H9 (cell line): ENCODE measurements at places on chromosomes 2 and 18.

DNA sequence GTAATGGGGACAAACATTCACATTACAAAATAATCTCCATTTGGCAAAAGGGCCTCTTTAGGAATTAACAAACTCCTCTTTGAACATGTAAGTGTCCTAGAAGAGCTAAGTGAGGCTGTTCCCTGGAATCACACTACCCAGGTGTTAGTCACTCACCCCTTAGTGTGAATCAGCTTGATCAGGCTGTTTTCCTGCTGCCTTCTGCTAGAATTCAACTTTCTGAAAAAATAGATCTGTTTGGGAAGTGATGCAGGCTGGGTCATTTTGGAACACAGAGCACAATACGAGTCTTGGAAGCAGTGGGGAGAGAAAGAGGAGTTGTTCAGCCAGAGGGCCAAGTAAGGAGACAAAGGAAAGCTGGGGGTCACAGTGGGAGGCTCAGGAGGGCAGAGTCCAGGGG lies 40.0 kb downstream of the TTC32 start:
- H3K27me3 ChIP-seq: no peaks in the 10 kb centered on the region; the same call in 1 of the 2 replicates
- no peak overlapping the region for H3K27ac ChIP-seq
- H3K36me3 ChIP-seq: no peaks in the 10 kb centered on the region; the same call in 2 of the 3 replicates

DNA sequence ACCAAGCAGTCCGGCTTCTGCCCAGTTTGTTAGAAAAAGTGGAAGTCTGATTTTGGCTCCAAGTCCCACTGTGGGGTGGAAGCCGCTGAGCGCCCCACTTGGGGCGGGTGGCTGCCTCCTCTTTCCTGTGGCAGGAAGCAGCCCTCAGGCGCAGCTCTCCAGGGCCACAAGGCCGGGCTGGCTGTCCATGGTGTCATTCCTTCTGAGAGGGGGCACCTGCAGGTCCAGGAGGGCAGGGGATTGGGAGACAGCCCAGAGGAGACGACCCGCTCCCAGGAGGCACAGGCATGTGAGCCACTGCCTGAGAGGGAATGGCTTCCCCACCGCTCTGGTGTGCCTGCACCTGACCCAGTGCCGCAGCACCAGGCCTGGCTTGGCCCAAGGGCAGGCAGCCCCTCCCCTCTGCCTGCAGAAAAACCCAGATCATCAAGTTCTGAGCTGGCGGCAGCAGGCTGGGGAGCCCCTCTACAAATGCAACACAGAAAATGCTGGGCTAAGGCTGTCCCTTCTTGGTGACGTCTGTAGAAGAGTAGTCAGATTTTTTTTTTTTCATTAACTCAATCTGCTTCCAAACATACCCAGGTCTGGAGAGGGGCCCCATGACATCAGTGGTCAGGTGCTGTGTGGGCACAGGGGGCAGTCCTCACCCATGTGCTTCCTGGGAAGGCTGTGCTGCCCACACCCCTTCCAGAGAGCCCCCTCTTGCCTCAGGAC lies 38.4 kb downstream of the HS6ST1 start:
- H3K36me3 ChIP-seq: peaks cover 24% of the 10 kb centered on the region
- no peak overlapping the region for H3K4me3 ChIP-seq
- no peak for DNase-seq
- no peaks in the 10 kb centered on the region for H3K4me1 ChIP-seq
- no peaks in the 10 kb centered on the region for H3K27me3 ChIP-seq
- no peak overlapping the region for H3K27ac ChIP-seq

GRCh38 chr2:40740419-40740818 lies 288.5 kb upstream of the SLC8A1 start:
- DNase-seq: no peak
- H3K27ac ChIP-seq: no peak overlapping the region
- H3K4me3 ChIP-seq: no peak overlapping the region
- no peaks in the 10 kb centered on the region for H3K4me1 ChIP-seq
- no peaks in the 10 kb centered on the region for H3K36me3 ChIP-seq

DNA sequence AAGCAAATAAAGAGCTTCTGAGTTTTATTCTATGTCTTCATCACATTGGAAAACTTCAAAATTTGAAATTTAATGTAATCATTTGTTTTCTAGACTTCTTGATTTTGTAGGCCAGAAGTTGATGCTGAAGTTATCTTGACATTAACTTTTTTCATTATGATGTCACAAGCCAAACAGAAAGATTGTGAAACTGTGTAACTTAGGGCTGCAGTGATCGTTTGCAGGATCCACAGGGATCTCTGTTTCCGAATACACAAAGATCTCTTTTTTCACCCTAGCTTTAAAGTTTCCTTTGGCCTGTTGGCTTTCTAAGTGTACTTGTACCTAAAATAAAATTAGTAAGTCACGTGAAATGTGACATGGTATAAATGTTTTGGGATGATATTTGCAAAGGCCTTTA lies 594.9 kb upstream of the CDH2 start:
- DNase-seq: no peak
- no peak overlapping the region for H3K27ac ChIP-seq
- no peaks in the 10 kb centered on the region for H3K27me3 ChIP-seq
- no peaks in the 10 kb centered on the region for H3K4me1 ChIP-seq
- H3K4me3 ChIP-seq: no peak overlapping the region

- H3K27ac ChIP-seq: no peak overlapping the region
- no peaks in the 10 kb centered on the region for H3K36me3 ChIP-seq
- no peak for DNase-seq
- H3K4me1 ChIP-seq: no peaks in the 10 kb centered on the region
- H3K27me3 ChIP-seq: no peaks in the 10 kb centered on the region
Measured at GRCh38 chr2:197293252-197294007, 17.1 kb downstream of the ANKRD44 start.

- H3K27me3 ChIP-seq: no peaks in the 10 kb centered on the region
- H3K36me3 ChIP-seq: no peaks in the 10 kb centered on the region
- H3K4me1 ChIP-seq: no peaks in the 10 kb centered on the region
- no peak overlapping the region for H3K27ac ChIP-seq
- H3K4me3 ChIP-seq: no peak overlapping the region
- DNase-seq: no peak
Measured at GRCh38 chr2:28499282-28499681, 3.4 kb downstream of the PLB1 start.

DNA sequence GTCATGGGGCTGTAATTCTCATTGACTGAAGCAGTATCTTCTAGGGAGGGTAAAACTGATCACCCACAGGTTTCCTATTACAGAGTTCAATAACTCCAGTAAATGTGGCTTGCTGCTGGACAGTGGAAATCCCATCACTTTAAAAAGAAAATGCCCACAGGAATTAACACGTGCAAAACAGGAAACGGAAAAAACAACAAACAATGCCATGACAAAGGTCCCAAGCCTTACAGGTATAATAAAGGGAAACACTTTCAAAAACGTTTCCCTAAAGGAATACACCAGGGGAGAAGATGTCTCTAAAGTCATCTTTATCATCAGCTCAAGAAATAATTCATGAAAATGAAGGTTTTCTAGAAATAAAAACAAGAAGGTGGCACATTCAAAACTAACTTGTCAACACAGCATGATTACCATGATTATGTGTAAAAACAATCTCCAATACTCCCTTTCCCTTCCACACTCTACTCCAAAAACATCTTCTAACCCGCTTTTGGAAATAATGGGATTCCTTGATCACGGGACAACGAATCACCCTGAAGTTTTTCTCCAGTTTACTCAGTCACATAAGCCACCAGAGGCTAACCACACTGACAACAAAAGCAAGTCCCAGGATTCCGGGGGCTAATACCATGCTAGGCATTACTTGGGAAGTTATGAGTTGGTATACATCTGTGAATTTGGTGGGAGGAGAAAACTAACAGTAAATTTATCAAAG lies 167.9 kb downstream of the TCF4 start:
- peak overlapping the region; percentile 55 for H3K4me3 ChIP-seq
- H3K4me1 ChIP-seq: peaks cover 16% of the 10 kb centered on the region
- no peaks in the 10 kb centered on the region for H3K27me3 ChIP-seq
- H3K36me3 ChIP-seq: no peaks in the 10 kb centered on the region
- H3K27ac ChIP-seq: peak overlapping the region; percentile 96

- H3K27me3 ChIP-seq: no peaks in the 10 kb centered on the region
Measured at GRCh38 chr2:39603436-39603835, 62.3 kb upstream of the TMEM178A start.

DNA sequence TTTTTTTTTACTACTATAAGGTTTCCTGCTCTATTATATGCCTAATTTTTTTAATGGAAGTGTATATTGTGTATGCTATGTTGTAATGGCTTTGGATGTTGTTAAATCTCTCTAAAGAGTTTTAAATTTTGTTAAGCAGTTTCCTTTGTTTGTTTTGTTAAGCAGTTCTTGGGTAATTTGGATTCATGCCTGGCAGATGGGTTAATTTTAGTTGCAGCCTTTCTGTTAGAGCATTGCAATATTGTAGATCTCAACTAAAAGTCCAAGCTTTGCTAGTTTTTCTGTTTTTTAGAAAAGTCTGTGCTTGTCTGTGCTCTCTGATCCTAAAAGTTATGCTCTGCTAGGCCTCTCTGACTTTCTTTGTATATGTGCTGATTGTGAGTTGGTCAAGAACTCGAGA lies 1229.0 kb upstream of the NRXN1 start:
- H3K36me3 ChIP-seq: peaks cover 6% of the 10 kb centered on the region; the same call in 1 of the 3 replicates
- no peaks in the 10 kb centered on the region; the same call in 1 of the 2 replicates for H3K4me1 ChIP-seq
- no peaks in the 10 kb centered on the region for H3K27me3 ChIP-seq
- H3K4me3 ChIP-seq: no peak overlapping the region
- DNase-seq: no peak

GRCh38 chr2:128611421-128612320 lies 293.0 kb upstream of the HS6ST1 start:
- H3K4me3 ChIP-seq: no peak overlapping the region
- H3K27ac ChIP-seq: no peak overlapping the region
- H3K4me1 ChIP-seq: no peaks in the 10 kb centered on the region
- no peaks in the 10 kb centered on the region for H3K27me3 ChIP-seq
- DNase-seq: no peak

DNA sequence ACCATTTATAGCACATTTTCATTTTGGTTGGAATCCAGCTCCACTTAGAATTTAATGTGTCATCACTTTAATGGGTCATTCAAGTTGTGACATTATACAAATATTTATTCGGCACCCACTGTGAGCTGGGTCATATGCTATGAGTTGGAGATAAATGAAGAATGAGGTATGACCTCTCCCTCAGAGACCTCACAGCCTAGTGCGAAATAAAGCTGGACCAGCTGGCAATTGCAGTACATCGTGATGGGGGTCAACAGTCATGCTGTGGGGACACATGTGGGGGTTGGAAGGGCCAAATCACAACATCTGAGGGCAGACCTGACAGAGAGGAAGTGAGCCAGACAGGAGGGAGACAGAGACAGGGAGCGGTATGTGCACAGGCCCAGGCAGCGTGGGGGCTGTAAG lies 175.4 kb downstream of the MAIP1 start:
- peaks cover 5% of the 10 kb centered on the region; the same call in 1 of the 2 replicates for H3K4me1 ChIP-seq
- DNase-seq: no peak
- H3K36me3 ChIP-seq: peaks cover 15% of the 10 kb centered on the region
- H3K4me3 ChIP-seq: no peak overlapping the region
- no peaks in the 10 kb centered on the region for H3K27me3 ChIP-seq
- H3K27ac ChIP-seq: no peak overlapping the region

DNA sequence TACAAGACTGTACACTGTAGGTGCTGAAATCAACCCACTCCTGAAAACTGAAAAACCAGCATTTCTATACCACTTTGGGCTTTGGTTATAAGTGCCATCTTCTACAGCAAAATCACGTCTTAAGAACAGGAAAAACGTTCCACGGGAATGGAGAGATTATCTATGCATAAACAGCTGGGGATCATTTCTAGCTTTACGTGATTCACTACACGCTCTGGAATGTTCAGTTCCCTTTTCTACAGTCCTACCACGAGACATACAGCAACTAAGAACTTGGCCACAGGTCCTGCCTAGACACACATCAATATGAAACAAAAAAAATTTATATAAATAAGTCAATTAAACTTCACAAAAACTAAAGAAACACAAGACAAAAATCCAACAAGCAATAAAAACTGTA lies 3.6 kb downstream of the CXCR4 start:
- no peaks in the 10 kb centered on the region for H3K4me1 ChIP-seq
- H3K27me3 ChIP-seq: peaks cover 19% of the 10 kb centered on the region
- DNase-seq: no peak
- no peak overlapping the region for H3K4me3 ChIP-seq
- H3K36me3 ChIP-seq: peaks cover 5% of the 10 kb centered on the region; the same call in 1 of the 2 replicates

GRCh38 chr2:98830571-98831145 lies 99.7 kb upstream of the MGAT4A start:
- no peak for DNase-seq
- H3K36me3 ChIP-seq: no peaks in the 10 kb centered on the region
- H3K27me3 ChIP-seq: no peaks in the 10 kb centered on the region
- no peak overlapping the region for H3K4me3 ChIP-seq
- H3K4me1 ChIP-seq: no peaks in the 10 kb centered on the region

DNA sequence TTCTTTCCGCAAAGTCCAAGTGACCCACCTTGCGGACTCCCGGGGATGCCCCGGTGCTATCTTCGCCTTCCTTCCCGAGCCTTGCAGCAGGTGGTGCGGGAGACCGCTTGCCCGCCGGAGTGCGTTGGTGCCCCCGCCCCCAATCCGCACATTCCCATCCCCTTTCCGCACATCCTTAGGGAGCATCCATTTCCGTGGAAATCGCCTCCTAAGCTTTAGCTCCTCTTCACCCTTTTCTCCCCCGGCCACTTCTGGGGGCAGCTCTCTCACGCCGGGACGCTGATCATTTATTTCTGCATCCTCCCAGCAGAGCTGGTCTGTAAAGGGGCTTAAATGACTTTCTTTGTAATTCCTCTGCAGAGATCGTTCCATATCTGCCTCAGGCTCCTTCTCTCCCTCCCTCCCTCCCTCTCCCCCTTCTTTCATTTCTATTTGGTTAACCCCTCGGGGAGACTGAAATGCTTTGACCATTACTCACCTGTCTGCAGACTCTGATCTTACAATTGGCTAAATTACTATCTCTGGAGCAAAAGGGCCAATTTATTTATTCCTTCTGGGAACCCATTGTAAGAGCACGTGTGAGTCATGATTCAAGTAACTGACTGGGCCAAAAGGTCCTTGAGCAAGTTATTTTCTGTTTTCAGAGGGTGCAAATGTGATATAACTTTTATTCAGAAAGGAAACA lies 1.3 kb upstream of the LYPD1 start:
- no peaks in the 10 kb centered on the region for H3K36me3 ChIP-seq
- H3K27me3 ChIP-seq: peaks cover 23% of the 10 kb centered on the region; the same call in 1 of the 2 replicates
- peak; percentile 78 for DNase-seq
- no peak overlapping the region for H3K27ac ChIP-seq
- H3K4me1 ChIP-seq: no peaks in the 10 kb centered on the region
- peak overlapping the region; percentile 93 for H3K4me3 ChIP-seq
